ENCODE measurements at places on chromosomes 6 and 20. TPM values are rescaled to one million over a fixed set of nuclear protein-coding genes. Genes with fewer than 3 reads are reported as not detected.

- no peak for DNase-seq
These were observed at the start of gene MAPK13 for GRCh38 chr6:36129941-36130666. Gene MAPK13 (plus strand): TSS chr6:36130513. CDS start chr6:36130583, 70 bp downstream.

DNA sequence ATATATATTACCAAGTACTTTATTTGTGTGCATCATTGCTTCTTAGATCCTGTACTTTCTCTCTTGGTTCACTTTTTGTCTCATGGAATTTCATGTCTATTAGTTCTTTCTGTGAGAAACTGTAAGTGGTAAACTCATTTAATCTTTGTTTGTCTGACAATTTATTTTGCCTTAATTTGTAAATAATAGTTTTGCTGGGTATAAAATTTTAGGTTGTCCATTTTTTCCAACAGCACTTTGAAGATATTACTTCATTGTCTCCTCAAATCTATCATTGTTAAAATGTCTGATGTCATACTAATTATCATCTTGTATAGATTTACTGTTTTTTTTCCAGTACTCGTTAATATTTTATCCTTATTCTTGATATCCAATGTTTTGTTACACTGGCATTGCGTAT, 205.2 kb upstream of the CDYL start:
- DNase-seq: no peak

DNA sequence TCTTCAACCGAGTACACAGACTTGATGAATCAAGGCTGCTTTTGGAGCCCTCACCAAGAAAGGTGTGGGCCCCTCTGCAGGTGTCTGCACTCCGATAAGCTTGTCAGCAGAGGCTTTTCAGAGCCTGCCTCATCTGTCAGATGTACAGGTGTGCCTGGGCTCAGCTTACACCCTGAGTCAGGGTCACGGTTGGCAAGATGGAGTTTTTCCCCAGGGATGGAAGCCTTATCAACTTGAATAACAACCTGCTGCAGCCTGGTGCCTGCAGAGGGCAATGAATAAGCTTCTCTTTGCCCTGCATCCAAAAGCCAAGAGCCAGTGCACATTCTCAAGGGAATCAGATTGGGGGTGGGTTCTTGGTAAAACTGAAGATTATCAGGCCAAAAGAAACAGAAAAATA, 427.1 kb downstream of the CD83 start:
- DNase-seq: no peak

DNA sequence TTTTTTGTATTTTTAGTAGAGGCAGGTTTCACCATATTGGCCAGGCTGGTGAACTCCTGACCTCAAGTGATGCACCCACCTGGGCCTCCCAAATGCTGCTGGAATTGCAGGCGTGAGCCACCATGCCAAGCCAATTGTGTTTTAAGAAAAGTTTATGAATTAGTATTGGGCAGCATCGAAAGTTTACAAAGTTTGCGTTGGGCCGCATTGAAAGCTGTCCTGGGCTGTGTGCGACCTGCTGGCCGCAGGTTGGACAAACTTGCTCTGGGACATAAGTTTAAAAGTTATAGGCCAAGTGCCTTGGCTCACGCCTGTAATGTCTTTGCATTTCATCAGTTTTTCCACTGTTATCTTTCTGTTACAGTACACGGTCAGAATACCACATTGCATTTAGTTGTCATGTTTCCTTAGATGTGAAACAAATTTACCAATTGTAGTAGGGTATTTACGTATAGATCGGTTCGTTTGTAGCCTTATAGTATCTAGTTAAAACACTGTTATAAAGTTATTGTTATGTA, 39.5 kb downstream of the ASXL1 start:
- DNase-seq: no peak

DNA sequence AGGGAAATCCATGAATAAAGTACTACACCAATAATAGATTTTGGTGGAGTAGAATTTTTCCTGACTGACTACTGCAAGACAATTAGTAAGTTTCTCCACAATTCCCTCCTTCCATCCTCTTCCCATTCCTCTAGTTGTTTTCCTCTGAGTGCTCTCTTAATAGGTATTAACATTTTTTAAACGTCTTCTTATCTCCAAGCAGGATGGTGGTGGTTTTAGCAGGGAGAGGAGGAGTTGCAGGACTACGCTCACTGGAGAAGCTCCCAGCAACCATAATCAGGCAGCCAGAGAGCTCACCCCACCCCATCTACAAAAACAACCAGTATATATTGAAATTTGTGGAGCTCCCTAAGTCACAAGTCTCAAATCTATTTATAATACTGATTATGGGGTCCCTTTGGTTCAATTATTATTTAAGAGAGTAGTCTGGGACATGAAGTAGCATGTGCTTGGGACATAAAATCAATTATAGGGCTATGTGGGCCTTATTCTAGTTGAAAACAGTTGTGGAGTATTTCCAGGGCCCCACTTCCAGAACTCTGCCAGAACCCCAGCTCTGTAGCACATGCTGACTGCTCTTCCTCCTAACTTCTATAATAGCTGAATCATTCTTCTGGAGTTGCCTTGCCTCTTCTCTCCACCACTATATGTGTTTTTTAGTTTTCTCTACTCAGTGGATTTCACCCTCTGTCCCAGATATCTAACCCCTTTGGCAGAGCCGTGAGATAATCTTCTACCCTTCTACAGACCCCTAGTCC, 49.8 kb downstream of the MYB start:
- DNase-seq: no peak

DNA sequence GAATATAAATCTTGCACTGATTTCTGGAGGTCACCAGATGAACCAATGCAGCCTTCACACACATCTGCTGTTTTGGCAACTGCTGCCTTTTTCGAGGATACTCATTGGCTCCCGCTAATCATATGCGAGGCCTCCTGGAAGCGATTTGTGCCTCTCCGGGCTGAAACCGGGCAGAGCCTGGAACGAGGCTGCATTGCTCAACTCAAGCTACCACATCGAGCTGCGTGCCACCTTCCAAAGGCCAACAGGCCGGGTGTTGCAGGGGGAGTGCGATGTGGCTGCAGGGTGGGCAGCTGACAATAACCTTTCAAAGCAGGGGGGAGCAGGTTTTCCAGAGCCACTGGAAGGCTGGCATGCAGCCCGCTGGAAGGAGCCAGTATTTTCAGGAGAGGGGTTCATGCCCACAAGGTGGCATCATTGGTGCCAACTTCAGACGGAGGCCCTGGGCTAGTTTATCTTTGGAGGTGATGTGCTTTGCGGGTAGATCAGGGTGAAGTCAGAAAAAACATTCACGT, 122.6 kb upstream of the IFNGR1 start:
- no peak for DNase-seq

TP53TG5 gene
- polyA plus RNA-seq: 2.2 TPM

ENPP4 gene
- 19.2 TPM for polyA plus RNA-seq

Measured in left renal cortex interstitium (tissue), 4 donors.